ENCODE measurements at places on chromosomes 4 and X.

GRCh38 chr4:152920768-152921167 lies 15.4 kb upstream of the FHDC1 start:
- no peak overlapping the region for H3K4me3 ChIP-seq
- H3K27ac ChIP-seq = no peak overlapping the region
- H3K36me3 ChIP-seq = peaks cover 10% of the 10 kb centered on the region
- H3K4me1 ChIP-seq = no peaks in the 10 kb centered on the region

- H3K27me3 ChIP-seq = no peaks in the 10 kb centered on the region
- H3K4me3 ChIP-seq = no peak overlapping the region
- H3K36me3 ChIP-seq = no peaks in the 10 kb centered on the region
- DNase-seq = no peak
Observed at GRCh38 chr4:185817403-185817818, 5.4 kb upstream of the SORBS2 start.

DNA sequence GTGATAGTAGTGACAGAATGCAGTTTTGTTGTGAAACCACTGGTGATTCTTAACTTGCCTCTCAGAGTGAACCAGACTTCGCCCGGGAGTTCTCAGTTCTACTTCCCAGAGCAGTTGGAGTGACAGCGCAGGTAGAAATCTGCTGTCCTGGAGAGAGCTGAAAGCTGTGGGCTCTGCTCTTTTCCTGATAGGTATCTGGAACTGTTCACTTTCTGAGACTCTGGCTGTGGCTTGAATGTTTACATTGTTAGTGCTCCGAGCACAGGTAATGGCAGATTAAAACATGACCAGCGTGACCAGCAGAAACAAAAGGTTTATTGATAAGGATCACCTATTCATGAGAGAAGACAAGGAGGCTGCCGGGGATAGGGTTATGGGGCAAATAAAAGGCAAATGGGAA lies 360.7 kb downstream of the BMPR1B start:
- H3K27ac ChIP-seq = no peak overlapping the region
- H3K36me3 ChIP-seq = no peaks in the 10 kb centered on the region
- H3K4me3 ChIP-seq = no peak overlapping the region
- no peaks in the 10 kb centered on the region for H3K27me3 ChIP-seq
- no peak for DNase-seq

DNA sequence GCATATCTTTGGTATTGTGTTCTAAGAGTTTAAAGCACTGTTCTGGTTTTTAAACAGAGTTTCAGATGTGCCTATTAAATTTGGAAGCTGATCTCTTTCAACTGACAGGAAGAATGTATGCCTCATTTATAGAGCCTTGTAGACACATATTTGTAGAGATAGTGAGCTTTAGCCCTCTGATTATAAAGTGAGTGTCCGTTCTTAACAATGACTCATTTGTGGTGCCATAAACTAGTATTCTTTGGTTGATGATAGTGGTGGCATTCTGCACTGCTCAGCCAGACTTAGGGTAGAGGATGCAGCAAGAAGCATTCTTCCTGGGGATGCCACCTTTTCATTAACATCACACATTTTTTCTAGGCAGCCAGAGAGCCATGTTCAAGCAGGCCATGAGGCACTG lies 121.7 kb downstream of the TLL1 start:
- H3K4me1 ChIP-seq = no peaks in the 10 kb centered on the region
- H3K27ac ChIP-seq = no peak overlapping the region
- no peaks in the 10 kb centered on the region for H3K36me3 ChIP-seq

DNA sequence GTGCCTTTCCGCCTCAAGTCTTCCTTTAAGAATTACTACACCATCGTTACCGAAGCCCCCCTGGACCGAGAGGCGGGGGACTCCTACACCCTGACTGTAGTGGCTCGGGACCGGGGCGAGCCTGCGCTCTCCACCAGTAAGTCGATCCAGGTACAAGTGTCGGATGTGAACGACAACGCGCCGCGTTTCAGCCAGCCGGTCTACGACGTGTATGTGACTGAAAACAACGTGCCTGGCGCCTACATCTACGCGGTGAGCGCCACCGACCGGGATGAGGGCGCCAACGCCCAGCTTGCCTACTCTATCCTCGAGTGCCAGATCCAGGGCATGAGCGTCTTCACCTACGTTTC lies 2.2 kb downstream of the PCDH10 start:
- H3K36me3 ChIP-seq = no peaks in the 10 kb centered on the region
- peaks cover 69% of the 10 kb centered on the region for H3K27me3 ChIP-seq
- H3K4me3 ChIP-seq = peak overlapping the region; percentile 58
- DNase-seq = no peak
- H3K4me1 ChIP-seq = peaks cover 17% of the 10 kb centered on the region

DNA sequence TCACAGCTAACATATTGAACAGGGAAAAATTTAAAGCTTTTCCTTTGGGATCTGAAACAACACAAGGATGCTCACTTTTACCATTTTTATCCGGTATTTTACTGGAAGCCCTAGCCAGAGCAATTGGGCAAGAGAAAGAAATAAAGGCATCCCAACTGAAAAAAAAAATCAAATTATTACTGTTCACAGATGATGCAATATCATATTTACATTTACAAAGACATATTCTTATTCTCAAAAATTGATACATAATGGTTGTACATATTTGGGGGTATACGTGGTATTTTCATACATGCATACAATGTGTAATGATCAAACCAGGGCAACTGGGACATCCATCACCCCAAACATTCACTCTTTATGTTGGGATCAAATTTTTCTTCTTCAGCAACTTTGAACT lies 337.0 kb upstream of the SLC7A11 start:
- H3K27ac ChIP-seq = no peak overlapping the region
- no peaks in the 10 kb centered on the region for H3K27me3 ChIP-seq
- no peak overlapping the region for H3K4me3 ChIP-seq

GRCh38 chr4:182804131-182804530 lies 113.1 kb downstream of the DCTD start:
- DNase-seq = no peak
- H3K36me3 ChIP-seq = no peaks in the 10 kb centered on the region
- H3K4me3 ChIP-seq = no peak overlapping the region
- no peaks in the 10 kb centered on the region for H3K27me3 ChIP-seq

DNA sequence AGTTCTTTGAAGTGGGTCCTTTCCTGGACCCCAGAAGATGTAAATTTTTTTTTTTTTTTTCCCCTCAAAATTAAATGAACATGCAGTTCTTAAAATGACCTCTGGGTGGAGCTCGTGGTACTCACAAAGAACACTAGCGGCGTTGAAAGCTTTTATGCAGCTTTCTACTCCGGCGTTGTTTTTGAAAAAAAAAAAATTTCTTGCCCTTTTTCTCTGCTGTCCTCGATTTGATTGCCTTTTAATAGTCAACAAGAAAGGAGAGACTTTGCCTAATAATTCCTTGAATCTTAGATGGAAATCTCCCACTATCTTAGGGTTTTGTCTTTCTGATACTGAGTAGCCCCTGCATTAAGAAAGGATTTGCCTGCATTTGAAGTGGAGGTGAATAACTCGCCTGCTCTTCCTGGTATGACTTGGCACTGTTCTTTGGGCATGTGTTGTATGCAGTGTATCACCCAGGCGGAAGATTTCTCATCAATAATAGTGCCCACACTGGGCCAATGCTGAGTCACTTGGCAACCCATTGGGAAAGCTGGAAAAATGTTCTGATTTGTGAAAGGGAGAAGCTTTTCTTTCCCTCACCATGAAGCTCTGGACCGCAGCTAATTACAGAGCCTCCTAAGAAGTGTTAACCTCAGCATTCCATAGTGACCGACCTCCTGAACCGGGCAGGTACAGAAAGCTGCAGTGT lies 104.0 kb downstream of the PHEX start:
- peaks cover 4% of the 10 kb centered on the region for H3K4me1 ChIP-seq
- no peak for DNase-seq
- no peaks in the 10 kb centered on the region for H3K27me3 ChIP-seq

GRCh38 chrX:25442499-25442898 lies 426.7 kb upstream of the ARX start:
- H3K4me3 ChIP-seq = no peak overlapping the region
- no peaks in the 10 kb centered on the region for H3K36me3 ChIP-seq
- H3K27me3 ChIP-seq = no peaks in the 10 kb centered on the region
- no peak overlapping the region for H3K27ac ChIP-seq

- no peaks in the 10 kb centered on the region for H3K4me1 ChIP-seq
- H3K27me3 ChIP-seq = no peaks in the 10 kb centered on the region
- H3K36me3 ChIP-seq = no peaks in the 10 kb centered on the region
- H3K4me3 ChIP-seq = no peak overlapping the region
- no peak for DNase-seq
- no peak overlapping the region for H3K27ac ChIP-seq
Observed at GRCh38 chr4:79759793-79760192, 313.2 kb downstream of the ANTXR2 start.

GRCh38 chr4:8507196-8507570 lies 66.6 kb downstream of the TRMT44 start:
- H3K4me3 ChIP-seq = no peak overlapping the region
- no peaks in the 10 kb centered on the region for H3K27me3 ChIP-seq

- no peak overlapping the region for H3K4me3 ChIP-seq
- H3K27me3 ChIP-seq = no peaks in the 10 kb centered on the region
- DNase-seq = no peak
- H3K4me1 ChIP-seq = peaks cover 5% of the 10 kb centered on the region
Observed at GRCh38 chr4:70737409-70737808, 15.6 kb downstream of the RUFY3 start.

DNA sequence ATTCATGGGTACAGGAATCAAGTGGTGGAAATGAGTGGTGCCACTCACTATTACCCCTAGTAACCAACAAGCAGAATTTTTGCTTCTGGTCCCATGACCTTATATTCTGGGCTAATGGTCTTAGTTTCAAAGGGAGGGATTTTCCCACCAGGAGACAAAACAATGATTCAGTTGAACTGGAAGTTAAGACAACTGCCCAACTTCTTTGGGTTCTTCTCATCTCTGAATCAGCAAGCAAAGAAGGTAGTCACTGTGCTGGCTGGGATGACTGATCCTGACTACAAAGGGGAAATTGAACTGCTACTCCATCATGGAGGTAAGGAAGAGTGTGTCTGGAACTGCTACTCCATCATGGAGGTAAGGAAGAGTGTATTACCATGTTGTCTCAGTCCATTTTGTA lies 87.2 kb downstream of the IL13RA2 start:
- no peaks in the 10 kb centered on the region for H3K36me3 ChIP-seq
- H3K27ac ChIP-seq = no peak overlapping the region
- H3K4me1 ChIP-seq = no peaks in the 10 kb centered on the region
- no peak overlapping the region for H3K4me3 ChIP-seq

GRCh38 chr4:55543858-55544257 lies 2.9 kb downstream of the CLOCK start:
- DNase-seq = no peak
- H3K36me3 ChIP-seq = no peaks in the 10 kb centered on the region
- H3K4me1 ChIP-seq = peaks cover 11% of the 10 kb centered on the region
- no peaks in the 10 kb centered on the region for H3K27me3 ChIP-seq
- no peak overlapping the region for H3K4me3 ChIP-seq

DNA sequence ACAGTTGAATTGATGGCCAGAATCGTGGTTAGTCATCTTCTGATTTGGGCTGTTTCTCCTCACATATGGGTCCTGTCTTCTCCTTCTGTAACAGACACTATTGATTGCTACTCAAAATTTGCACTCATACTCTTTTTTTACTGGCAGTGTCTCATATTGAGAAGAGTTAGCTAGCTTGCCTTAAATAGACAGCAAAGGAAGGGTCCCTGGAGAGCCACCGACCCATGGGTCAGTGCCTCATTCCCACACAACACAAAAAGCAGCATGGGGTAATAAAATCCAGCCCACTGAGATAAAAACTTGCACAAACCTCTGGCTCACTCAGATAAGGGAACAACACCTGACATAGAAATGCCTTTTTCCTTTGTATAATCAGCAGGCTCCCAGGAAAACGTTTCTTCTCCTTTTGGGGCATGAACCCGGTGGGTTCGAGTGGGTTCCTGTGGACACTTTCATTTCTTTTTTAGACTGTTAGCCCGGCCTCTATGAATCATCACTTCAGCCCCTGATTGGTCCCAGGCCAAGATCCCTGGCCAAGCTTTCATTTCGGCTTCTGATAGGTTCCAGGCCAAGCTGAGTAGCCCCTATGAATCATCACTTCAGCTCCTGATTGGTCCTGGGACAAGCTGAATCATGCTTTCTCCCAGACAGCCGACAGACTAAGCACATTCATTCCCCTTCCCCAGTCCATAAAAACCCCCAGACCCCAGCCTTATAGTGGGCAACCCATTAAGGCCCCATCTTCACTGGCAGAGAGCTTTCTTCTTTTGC lies 408.1 kb downstream of the DCAF12L2 start:
- no peaks in the 10 kb centered on the region for H3K36me3 ChIP-seq
- no peak for DNase-seq
- no peak overlapping the region for H3K27ac ChIP-seq
- H3K27me3 ChIP-seq = no peaks in the 10 kb centered on the region

GRCh38 chr4:189087971-189088370 lies 852.7 kb upstream of the FRG1 start:
- no peaks in the 10 kb centered on the region for H3K36me3 ChIP-seq
- no peaks in the 10 kb centered on the region for H3K27me3 ChIP-seq
- no peaks in the 10 kb centered on the region for H3K4me1 ChIP-seq
- no peak overlapping the region for H3K27ac ChIP-seq

DNA sequence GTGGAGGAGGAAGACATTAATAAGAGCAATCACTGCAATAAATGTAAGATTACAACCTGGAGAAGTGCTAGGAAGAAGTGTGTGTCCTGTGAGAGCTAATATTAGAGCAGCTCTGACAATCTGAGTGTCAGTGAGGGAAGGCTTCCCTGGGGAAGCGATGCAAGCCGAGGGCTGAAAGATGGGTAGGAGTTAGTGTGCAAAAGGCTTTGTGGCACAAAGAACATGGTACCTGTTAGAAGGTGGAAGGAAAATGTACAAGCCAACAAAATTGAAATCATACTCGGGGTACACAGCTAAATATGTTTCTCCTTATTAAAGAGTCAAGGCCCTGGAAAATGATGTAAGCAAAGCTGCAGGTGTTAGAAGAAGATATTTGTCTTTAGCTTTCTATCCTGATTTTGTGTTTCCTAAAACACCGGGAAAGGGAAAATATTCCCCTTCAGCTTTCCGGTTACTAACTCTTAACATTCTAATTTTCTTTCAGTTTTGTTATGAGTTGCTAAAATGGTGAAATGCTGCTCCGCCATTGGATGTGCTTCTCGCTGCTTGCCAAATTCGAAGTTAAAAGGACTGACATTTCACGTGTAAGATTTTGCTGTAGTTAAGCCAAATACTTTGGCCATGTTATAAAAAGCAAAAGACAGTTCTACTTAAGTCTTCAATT lies 808 bp downstream of the THAP6 start:
- H3K4me1 ChIP-seq = peaks cover 11% of the 10 kb centered on the region
- H3K27ac ChIP-seq = peak overlapping the region; percentile 87
- no peaks in the 10 kb centered on the region for H3K27me3 ChIP-seq
- DNase-seq = no peak
- no peaks in the 10 kb centered on the region for H3K36me3 ChIP-seq

Measured in H1 (cell line).